ELR (cell line): ENCODE measurements at places on chromosomes 4 and X.

GRCh38 chrX:111265486-111265885 lies 4.8 kb downstream of the CAPN6 start:
- no peak for DNase-seq

DNA sequence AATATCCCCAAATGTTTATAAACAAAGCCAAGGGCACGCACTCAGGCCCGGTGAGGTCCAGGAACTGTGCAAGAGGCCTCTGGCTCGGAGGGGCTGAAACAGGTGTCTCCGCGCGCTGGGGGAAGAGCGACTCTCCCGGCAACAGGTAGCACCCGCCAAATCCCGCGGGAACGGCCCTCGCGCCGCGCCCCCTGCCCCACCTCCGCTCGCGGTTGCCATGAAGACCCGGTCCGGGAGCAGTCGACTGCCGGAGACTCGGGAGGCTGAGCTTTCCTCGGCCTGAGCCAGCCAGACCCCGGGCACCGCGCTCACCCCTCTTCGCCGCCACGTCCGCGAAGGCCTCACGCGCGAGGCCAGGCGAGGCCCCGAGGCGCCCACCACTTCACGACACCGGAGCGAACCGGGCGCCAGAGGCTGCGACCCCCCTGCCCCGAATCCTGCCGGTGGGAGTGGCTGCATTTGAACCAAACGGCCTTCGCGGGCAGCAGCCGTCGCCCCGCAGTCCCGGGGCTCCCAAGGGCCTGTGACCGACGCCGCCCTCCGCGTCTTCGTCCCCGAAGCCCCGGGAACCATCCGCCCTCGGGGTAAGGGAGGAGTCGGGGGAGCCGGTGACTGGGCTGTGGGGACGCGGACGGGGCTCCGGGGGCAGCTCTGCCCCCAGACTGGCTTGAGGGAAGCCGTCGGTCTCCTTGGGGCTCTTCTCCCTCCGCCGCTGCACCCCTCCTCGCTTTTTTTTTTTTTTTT lies at the start of gene NSUN7:
Gene NSUN7 (plus strand): TSS at position 239 of the 744 bp plus-strand sequence. CDS start 739 bp downstream, outside the sequence.
- peak; percentile 16 for DNase-seq

DNA sequence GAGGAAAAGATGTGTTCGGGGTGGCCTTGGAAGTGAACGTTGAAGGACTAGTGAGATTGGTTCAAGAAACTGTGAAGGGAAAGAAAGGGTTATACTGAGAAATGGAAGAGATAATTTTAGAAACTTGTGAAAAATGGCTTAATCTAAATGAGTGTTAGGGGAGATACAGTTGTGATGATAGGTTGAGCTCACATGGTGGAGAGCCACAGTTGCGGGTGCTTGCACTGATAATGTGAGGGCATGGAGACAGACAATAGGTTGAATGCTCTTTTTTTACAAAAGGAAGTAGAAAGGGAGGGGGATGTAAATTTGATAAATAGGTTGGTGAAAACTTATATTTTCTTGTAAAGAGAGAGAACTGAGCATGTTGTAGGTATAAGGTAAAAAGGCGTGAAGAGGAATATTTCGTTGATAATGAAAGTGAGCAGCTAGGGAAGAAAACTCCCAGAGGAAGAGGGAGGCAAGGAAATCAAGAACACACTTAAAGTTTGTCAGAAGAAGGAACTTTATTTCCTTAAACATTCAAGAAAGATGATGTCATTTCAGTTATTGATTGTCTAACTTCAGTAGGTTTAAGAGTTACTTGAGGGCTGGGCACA lies 8.2 kb downstream of the AREG start:
- no peak for DNase-seq

GRCh38 chrX:100204534-100204933 lies 205.5 kb downstream of the PCDH19 start:
- DNase-seq = no peak

GRCh38 chr4:107216379-107216778 lies 180.3 kb upstream of the DKK2 start:
- no peak for DNase-seq

GRCh38 chr4:86441175-86441936 lies 81.5 kb upstream of the MAPK10 start:
- peak; percentile 56 for DNase-seq

DNA sequence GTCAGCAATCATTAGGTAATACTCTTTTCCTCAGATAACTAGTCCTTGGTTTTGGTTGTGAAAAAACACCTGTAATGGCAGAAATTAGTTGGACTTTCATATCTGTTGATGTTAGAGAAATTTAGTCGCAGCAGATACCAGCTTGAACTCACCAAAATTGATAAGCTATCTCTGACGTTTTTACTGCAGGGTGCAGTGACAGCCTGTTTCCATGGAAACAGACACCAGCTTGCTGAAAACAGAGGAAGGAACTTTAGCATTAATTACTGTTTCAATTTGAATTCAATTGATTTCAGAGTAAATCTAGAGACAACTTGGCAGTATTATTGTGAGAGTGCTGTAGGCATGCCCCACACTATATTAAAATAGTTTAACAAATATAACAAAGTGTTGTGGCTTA lies 246.5 kb downstream of the PPP1R2C start:
- DNase-seq = no peak

DNA sequence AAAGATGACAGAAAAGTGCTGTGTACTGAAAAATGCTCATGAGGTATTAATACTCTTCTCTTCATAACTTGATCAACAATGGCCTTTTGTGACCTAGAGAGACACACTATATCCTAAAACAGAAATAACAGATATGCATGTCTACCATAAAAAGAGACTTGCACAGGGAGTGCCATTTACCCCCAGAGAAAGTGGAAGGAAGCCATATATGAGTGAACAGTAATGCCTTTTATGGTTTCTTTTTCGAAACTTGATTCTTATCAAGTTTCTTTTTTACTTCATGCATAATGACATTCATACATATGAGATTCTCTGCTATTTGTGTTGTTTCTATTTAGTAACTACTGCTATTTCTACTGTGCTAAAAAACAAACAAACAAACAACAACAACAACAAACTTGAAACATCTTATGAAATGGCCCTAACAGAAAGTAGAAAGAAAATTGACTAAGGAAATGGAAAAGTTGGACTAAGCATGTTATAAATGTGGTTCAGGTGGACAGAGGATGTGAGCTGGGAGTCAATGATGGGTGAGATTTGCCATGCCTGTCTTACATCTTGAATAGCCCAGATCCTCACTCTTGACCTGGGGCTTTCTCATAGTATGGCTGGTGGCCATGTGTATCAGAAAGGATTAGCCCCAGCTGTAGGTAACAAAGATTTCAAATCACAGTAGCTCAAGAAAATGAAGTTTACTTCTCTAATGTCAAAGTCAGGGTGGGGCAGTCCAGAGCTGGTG lies 43.8 kb downstream of the GEMIN8 start:
- DNase-seq = no peak

DNA sequence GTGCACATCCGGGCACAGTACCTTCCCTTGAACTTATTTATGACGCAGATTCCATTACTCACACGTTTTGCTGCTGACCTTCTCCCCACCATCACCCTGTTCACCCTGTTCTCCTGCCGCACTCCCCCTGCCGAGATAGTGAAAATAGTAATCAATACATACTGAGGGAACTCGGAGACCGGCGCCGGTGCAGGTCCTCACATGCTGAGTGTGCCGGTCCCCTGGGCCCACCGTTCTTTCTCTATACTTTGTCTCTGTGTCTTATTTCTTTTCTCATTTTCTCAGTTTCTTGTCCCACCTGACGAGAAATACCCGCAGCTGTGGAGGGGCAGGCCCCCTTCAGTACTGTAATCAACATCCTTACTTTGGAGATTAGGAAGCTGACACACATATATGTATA lies 1337.1 kb upstream of the PABPC4L start:
- no peak for DNase-seq

- peak; percentile 32 for DNase-seq
These were observed 92.7 kb downstream of the SYNPO2 start for GRCh38 chr4:118981171-118981838.

GRCh38 chrX:135572436-135572835 lies 52.0 kb downstream of the INTS6L start:
- DNase-seq = peak; percentile 8

- DNase-seq = peak; percentile 46
These were observed 738.0 kb upstream of the AADAT start for GRCh38 chr4:170827562-170828274.

DNA sequence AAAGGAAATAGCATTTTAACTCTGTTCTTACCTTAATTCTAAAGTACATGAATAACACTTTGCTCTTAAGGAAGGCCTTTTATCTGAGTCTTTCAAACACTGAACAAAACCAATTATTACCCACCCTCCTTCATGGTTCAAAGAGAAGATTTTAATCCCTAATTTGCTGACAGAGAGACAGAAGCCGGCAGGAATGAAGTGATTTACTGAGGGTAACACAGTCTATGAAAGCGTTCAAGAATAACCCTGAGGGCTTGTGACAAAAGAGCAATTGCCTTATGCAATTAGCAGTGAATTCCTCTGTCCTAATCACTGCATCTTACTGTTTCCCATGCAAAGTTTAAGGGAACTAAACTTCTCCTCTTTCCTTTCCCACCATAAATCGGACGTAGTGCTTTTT lies 144.1 kb downstream of the PACRGL start:
- no peak for DNase-seq

GRCh38 chrX:147635186-147635585 lies 276.5 kb upstream of the FMR1 start:
- no peak for DNase-seq

DNA sequence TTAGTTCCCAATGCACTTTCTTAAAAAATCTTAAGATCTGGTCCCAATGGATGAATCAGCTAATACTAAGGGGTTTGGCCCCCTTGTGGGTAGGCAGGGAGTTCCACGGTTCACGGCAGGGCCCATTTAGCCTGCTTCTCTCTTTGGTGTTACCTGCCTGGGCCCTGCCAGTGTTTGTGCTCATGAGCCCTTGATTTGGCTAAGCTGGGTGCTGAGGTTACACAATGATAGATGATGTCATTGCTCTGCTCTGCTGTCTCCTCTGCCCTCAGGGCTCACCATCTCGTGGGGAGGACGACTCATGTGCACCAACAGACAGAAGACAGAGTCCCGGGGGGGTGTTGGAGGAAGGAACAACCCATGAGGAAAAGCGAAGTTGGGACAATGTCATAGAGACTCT lies 24.4 kb downstream of the RTL5 start:
- peak; percentile 69 for DNase-seq

DNA sequence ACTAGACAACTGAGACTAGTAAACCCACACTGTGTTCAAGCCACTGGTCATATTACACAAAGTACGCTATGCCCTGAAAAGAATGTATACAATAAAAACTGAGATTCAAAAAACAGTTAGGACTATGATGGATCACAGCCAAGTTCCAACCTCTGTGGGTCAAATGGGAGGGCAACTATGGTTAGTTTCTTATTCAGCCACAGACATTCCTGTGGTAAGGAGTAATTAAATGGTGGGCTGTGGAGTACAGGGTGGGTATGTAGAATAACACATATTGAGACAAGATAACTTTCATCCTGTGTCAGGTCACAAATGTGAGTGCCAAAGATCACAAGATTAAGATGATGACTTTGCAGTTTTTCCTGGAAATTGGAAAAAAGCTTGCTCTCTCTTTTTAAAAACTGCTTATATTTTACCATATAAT lies 167.2 kb downstream of the NPNT start:
- DNase-seq = peak; percentile 58

GRCh38 chr4:140662082-140662869 lies 93.5 kb upstream of the UCP1 start:
- DNase-seq = no peak

- no peak for DNase-seq
These were observed 89.2 kb downstream of the PJA1 start for GRCh38 chrX:69076088-69076487.

GRCh38 chr4:6343939-6344408 lies 74.3 kb downstream of the WFS1 start:
- DNase-seq = peak; percentile 87

GRCh38 chrX:41234962-41235361 lies 99.0 kb upstream of the DDX3X start:
- DNase-seq = no peak

- DNase-seq = peak; percentile 31
These were observed 45.6 kb downstream of the SPATA4 start for GRCh38 chr4:176149680-176150355.

GRCh38 chr4:119675391-119675790 lies 46.8 kb upstream of the PDE5A start:
- DNase-seq = no peak

DNA sequence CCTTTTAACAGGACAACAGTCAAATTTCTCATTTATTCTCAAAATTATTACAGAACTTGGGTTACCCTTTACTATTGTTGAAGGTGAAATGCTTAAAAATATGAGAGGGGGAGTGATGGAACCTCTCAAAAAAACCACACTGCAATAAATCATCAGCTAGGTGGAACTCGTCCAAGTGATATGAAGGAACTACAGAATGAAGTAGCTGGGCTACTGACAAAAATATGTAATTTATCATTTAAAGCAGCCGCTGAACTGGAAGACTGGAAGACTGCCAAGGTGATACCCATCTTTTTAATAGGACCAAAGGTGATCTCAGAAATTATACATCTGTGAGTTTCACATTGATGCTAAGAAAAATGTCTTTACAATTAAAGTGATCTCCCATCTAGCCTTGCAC lies 597.7 kb upstream of the TENM3 start:
- DNase-seq = no peak

- DNase-seq = no peak
These were observed 40.9 kb downstream of the GUCY1B1 start for GRCh38 chr4:155799794-155800123.

DNA sequence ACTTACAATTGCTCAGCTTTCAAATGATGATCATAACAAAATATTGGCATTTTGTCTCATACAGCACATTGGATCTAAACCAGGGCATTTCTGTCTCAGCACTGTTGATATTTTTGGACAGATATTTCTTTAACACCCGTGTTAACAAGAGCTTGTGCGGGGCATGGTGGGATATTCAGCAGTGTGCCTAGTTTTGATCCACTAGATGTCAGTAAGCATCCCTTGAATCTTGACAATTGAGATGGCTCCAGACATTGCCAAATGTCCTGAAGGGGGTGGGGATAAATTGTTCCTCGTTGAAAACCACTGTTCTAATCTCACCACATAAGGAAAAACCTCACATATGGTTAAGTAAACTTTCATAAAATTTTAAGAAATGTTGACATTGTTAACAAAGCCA lies 806.3 kb downstream of the STIM2 start:
- DNase-seq = peak; percentile 40

GRCh38 chr4:74499986-74500781 lies 55.2 kb downstream of the AREG start:
- peak; percentile 50 for DNase-seq
